ENCODE measurements at places on chromosomes 4 and X. TPM values are rescaled to one million over a fixed set of nuclear protein-coding genes. Genes with fewer than 3 reads are reported as not detected.

EDNRA gene
- 102 TPM for polyA plus RNA-seq

SHROOM4 gene
- polyA plus RNA-seq, result 17.2 TPM

ALAS2 gene
- 12.8 TPM for polyA plus RNA-seq

USP17L12 gene
- polyA plus RNA-seq, result not detected

NLRP2B gene
- 0.08 TPM for polyA plus RNA-seq

MCF2 gene
- 1.2 TPM for polyA plus RNA-seq

REELD1 gene
- 0.34 TPM for polyA plus RNA-seq

RRH gene
- polyA plus RNA-seq, result 0.49 TPM

NDNF gene
- polyA plus RNA-seq, result 68.5 TPM

NEIL3 gene
- 5.2 TPM for polyA plus RNA-seq

SAGE1 gene
- polyA plus RNA-seq, result not detected

RASGEF1B gene
- polyA plus RNA-seq, result 11.6 TPM

IL13RA2 gene
- polyA plus RNA-seq, result 0.83 TPM

Data from right renal pelvis (tissue), 4 donors.